Forelimb muscle (tissue), 1 donor: ENCODE measurements at places on chromosomes 13 and 19. TPM values are rescaled to one million over a fixed set of nuclear protein-coding genes. Genes with fewer than 3 reads are reported as not detected.
A peak's percentile ranks its signal among the peaks of the same experiment; 100 is the strongest.

DNA sequence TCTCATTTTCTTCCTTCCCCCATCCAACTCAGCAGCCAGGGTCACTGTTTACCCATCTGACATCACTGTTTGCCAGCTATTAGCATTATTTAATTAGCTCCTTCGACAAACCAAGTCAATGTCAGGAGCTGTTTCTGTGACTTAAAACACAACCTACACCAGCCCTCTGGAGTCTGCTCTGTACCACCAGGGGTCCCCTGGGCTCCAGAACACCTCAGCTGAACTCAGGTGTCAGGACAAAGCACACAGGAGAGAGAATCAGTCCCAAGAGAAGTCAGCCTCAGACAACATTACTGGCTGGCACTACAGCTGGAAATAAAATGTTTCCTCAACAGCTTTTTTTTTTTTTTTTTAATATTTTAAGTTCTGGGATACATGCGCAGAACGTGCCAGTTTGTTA is 45.1 kb downstream of the DCLK1 start:
- no peak for DNase-seq

DNA sequence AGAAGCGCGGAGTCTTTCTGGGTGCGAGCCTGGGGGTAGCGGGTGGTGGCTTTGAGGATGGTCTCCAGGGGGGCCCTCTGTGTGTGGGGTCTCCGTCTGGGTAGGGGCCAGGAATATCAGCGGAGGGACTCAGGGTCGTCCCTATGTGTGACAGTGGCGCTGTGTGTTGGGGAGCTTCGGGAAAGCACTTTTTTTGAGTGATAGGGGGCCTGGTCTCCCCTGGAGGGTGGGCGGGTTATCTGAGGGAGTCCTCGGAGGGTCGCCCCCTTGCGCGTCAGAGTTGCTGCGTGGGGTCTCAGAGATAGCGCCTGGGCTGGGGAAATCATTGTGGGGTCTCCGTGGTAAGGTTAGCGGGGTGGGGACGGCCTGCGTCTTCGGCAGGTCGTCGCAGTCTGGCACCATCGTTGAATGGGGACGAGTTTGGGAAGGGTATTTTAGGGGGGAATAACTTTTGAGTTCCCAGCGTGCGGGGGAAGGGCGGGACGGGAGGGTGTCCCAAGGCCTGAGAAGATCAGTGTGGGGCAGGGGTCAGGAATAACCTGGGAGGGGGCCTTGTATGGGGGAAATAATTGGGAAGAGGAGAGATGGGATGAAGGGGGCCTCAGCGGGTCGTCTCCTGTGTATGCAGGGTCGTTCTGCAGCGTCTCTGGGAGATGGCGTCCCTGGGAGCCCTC is 857 bp downstream of the IER2 start:
- DNase-seq: no peak

DNA sequence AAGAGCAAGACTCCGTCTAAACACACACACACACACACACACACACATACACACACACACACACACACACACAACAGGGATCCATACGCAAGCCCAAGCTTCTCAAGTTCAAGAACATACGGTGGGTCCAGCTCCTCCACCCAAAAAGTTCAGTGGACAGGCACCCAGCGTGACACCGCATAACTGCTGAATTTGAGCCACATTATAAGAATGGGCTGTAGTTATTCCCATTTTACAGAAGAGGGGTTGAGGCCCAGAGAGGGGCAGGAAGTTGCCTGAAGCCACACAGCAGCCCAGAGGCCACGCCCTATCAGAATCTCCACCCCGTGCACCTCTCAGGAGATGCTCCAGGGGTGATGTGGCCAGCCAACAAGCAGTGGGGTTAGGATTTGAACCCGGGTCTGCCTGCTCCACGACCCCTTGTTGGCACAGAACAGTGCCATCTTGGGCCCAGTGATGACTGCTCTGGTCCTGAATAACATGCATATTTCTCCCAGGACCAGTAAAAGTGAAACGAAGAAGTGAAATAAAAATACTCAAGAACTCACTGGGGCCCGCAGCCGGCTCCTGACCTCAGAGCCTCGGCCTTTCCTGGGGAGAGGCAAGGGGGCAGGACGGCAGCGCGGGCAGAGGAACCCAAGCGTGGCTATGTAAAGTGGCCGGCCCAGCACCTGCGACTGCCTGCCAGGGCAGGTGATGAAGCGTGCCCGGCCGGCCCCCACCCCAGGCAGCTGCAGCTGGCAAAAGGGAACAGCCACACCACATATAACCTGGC is 61.9 kb downstream of the AP1M1 start:
- DNase-seq: no peak

GRCh38 chr13:19861762-19862161 is 1.7 kb downstream of the ZMYM5 start:
- DNase-seq: no peak

DNA sequence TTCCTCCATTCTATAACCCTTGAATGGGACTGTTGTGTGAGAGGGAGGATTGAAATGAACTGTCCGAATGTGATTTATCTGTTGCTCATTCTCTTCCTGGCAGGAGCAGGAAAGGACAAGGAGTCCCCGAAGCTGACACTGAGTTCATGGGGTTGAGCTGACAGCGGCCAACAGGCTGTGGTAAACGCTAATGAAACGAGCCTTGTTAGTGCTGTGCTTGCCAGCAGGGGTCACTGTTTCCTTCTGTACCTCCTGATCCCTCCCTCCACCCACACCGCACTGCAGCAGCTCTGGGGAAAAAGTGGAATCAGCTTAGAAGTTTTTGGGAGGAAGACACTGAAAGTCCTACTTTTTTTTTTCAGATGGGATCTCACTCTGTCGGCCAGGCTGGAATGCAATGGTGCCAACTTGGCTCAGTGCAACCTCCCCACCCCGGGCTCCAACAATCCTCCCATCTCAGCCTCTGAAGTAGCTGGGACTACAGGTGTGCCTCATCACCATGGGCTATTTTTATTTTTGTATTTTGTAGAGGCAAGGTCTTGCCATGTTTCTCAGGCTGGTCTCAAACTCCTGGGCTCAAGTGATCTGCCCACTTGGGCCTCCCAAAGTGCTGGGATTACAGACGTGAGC is 6.7 kb upstream of the ZNF761 start:
- DNase-seq: peak; percentile 54

DNA sequence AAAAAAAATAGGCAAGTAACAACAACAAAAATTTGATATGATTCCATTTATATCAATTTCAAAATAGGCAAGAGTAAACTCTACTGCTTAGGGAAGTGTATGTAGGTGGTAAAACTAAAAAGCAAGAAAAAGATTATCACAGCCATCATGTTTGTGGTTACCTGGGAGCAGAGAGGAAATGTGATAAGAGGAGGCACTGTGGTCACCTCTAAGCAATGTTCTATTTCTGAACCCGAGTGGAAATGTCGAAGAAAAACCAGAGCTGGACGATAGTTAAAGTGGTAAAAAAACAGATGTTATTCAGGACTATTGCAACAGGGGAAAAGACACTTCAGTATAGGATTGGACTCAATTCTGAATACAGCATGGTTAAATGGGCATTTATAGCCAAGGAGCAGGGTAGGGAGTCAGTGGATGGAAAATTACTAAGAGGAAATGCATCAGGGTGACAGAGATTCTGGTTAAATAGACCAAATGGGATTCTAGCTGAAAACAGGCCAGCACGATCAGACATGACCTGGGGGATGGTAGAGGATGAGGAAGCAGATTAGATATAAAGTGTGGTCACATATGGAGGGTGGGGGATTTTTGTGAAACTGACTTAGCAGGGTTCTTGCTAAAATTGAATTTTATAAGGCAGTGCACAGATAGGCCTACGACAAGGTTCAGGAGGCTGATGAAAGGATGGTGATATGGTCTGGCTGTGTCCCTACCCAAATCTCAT is 6.0 kb upstream of the TEX30 start:
- DNase-seq: no peak

DNA sequence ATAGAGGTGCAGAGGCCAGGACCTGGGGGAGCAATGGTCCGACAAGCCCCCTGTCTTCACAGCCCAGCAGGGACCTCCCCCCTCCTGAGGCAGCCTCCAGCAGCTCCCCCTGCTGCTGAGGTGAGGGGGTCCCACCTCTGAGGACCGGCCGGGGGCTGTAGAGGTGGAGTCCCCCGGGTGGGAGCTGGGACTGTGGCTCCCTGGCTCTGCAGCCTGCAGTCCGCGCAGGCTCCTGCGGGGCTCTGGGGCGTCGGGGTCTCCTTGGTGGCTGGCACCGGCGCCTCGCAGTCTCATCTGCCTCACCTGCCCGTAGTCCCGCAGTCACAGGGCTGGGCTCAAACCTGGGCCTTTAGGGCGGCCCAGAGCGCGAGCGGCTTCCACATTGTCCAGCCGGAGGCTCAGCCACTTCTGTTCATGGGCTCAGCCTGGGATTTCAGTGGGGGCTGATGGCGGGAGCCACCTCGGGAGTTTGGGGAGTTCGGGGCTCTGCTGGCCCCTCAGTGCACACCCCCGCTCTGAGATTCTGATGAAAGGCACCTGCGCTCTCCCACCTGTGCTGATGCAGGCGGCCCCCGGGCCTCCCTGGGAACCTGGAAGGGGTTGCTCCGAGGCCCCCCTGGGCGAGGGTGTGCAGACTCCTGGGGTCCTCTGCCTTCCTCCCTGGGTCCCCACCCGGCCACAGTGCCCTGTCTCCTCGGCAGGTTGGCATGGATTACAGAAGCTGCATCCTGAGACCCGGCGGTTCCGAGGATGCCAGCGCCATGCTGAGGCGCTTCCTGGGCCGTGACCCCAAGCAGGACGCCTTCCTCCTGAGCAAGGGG is 7.0 kb upstream of the ZNF554 start:
- DNase-seq: no peak

DNA sequence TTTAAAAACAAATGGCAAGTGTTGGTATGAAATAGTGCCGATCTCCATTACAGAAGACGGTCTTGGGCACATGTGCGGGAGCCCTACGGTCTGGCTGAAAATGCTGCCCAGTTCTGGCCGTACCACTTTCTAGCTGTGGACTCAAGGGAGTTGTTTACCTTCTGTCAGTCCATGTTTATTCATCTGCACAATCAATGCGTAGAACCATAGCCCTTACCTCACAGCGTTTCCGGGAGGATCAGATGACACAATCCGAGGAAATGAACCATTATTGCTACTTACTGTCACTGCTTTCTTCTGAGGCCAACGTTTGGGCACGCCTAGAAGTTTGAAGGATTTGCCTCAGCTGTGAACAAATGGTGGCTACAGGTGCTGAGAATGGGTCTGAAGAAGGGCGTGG is 31.2 kb downstream of the GADD45B start:
- DNase-seq: no peak

DNA sequence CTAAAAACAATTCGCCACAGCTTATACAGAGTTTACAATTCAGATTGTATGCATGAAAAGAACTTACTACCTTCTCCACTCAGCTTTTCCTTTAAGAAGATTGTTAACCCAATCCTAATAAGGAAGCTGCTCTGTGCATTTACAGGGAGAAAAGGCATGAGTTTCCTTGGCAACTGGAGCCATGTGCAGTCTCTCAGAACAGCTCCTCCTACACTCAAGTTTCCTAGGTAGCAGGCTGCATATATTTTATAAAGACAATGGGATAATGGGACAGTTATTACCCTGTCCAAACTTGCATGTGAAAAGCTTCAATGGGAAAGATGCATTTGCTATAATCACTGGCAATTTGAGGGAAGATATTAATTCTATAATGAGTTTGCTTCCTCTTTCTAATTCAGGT is 125.5 kb upstream of the TRPC4 start:
- DNase-seq: no peak

GRCh38 chr19:18118420-18119012 is 20.9 kb downstream of the MAST3 start:
- DNase-seq: no peak

GRCh38 chr19:13152356-13152973 is 2.3 kb downstream of the IER2 start:
- no peak for DNase-seq

ZNF99 gene
- polyA plus RNA-seq: 0.24 TPM

ZNF729 gene
- polyA plus RNA-seq: 0.06 TPM

ALOX5AP gene
- 4.3 TPM for polyA plus RNA-seq

LRRC63 gene
- polyA plus RNA-seq: 0.11 TPM
